ENCODE measurements at places on chromosomes 16 and 17.
A peak's percentile ranks its signal among the peaks of the same experiment; 100 is the strongest.

- no peak for DNase-seq
Observed at GRCh38 chr16:68235108-68235886, 630 bp downstream of the ESRP2 start.

DNA sequence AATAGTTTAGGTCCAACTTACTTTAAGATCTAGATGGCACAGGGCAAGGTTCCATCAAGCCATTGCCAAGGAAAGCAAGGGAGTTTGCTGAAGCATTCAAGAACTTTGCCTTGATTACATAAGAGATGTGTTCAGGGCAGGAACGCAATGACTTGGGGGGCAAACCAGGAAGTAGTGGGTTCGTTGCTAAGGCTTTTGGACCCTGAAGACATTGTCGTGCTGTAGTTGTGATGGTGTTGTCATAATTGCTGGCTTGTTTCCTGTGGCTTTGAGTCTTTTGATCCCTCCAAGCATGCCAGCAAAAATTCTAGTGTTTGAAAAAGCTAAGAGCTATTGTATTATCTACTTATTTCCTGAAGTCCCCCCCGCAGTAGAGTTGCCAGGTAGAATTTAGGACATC, 70.7 kb upstream of the HNF1B start:
- no peak for DNase-seq

- DNase-seq, result peak; percentile 4
Observed at GRCh38 chr16:6725634-6726331, 606.9 kb upstream of the RBFOX1 start.

DNA sequence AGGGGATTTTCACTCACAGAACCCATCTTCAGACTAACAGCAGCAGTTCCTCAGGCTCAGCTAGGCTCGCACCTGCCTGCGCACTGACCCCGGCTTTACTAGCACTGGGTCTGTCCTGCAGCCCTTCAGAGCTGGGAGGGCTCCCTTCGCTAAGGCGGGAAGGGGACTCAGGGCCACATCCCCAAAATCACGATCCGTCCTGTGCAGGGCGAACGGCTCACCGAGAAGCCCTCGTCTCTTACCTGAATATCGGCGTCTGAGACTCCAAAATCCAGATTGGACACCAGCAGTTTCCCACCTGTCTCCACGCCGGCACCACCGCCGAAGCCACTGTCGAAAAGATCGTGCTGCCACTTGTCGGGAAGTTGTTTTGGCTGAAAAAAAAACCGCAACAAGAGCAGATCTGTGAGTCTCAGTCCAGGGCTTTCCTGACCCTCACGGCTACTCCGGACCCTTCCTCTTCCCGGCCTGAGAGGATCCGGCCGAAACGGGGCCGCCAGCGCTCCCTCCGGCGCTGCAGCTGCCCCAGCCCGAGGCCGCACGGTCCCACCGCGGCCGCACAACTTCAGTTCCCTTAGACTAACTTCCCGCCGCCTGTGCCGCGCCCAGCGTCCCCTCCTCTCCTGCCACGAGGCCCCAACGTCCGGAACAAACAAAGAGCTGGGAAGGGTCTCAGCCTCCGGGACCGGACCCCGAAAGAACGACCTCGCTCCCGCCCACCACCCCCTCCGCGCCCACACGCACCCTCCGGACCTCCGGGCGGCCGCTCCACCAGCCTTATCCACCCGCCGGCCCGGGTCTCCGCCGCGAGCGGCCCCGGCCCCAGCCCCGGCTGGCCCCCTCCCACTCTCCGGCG, 711 bp downstream of the ALYREF start:
- no peak for DNase-seq

- no peak for DNase-seq
Observed at GRCh38 chr17:42000413-42001133, 16.7 kb downstream of the DNAJC7 start.
